ENCODE measurements at places on chromosomes 12 and 14.

GRCh38 chr14:75715926-75716780 is 55.1 kb downstream of the TTLL5 start:
- no peak for DNase-seq

GRCh38 chr12:107891967-107892366 is 117.5 kb downstream of the ASCL4 start:
- no peak for DNase-seq

- DNase-seq, result no peak
Observed at GRCh38 chr12:65696227-65696626, 128.1 kb upstream of the HMGA2 start.

- no peak for DNase-seq
Observed at GRCh38 chr12:96457191-96457930, 32.0 kb upstream of the CFAP54 start.

GRCh38 chr14:96166461-96167223 is 38.0 kb upstream of the BDKRB2 start:
- no peak for DNase-seq

DNA sequence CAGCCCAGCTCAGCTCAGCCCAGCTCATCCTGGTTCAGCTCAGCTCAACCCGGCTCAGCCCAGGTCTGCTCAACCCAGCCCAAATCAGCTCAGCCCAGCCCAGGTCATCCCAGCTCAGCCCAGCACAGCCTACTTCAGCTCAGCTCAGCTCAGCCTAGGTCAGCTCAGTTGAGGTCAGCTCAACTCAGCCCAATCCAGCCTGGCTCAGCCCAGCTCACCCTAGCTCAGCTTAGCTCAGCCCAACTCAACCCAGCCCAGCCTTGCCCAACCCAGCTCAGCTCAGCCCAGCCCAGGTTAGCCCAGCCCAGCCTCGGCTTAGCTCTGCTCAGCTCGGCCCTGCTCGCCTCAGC is 332.3 kb downstream of the TMEM121 start:
- no peak for DNase-seq

DNA sequence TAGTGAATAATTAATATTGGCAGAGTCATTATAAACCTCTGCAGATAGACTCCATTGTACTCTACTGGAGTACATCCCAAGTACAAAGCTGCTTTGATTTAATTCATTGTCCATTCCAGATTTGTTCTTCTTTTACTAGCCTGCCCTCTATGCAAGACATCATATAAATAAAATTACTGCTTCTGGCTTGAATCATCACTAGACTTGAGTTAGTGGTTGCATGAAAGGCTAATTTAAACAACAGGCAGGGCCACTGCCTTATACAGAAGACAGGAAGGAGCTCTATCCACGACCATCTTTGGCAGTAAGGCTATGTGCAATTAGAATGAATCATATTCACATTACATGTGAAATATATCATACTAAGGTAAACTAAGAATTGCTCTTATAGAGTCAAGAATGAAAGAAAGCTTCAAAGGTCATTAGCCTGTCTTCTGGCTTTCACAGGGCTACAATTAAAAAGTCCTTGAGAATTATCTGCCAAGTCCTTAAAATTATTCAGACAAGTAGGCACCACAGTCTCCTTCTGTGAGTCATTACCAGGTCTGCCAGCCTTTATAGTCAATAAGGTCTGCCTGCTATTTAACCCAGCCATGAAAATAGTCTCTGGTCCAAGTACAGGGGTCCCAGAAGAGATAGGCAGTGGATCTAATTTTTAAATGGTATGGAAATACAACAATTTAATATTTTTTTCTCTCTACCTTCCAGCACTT is 631.8 kb downstream of the TMTC2 start:
- DNase-seq, result no peak

GRCh38 chr12:102061096-102061559 is 663 bp downstream of the WASHC3 start:
- DNase-seq, result no peak

- no peak for DNase-seq
Observed at GRCh38 chr12:127886827-127887226, 380.1 kb upstream of the TMEM132C start.

GRCh38 chr12:8596561-8596960 is 16.1 kb downstream of the AICDA start:
- no peak for DNase-seq

DNA sequence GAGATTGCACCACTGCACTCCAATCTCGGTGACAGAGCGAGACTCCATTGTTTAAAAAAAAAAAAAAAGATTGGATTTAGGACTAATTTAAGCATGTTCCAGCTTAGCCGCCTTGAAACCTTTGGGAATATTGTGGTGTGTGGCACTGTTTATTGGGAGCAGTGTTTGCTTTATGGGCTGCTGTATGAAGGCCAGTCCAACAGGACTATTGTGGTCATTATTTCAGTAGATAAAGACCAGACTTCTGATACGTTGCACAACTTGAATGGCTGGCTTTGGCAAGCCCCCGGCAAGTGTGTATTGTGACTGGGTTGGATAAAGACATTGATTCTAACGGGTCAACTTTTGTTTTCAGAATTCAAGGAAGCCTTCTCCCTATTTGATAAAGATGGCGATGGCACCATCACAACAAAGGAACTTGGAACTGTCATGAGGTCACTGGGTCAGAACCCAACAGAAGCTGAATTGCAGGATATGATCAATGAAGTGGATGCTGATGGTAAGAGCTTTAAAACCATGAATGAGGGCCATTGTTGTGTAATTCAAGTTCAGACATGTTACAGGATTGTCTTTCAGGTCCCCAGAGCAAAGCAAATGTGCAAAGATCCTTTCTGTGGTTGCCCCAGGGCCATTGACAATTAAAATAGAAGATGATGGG is 4.2 kb downstream of the CALM1 start:
- no peak for DNase-seq

GRCh38 chr12:46790066-46790465 is 35.7 kb downstream of the SLC38A4 start:
- DNase-seq, result no peak

DNA sequence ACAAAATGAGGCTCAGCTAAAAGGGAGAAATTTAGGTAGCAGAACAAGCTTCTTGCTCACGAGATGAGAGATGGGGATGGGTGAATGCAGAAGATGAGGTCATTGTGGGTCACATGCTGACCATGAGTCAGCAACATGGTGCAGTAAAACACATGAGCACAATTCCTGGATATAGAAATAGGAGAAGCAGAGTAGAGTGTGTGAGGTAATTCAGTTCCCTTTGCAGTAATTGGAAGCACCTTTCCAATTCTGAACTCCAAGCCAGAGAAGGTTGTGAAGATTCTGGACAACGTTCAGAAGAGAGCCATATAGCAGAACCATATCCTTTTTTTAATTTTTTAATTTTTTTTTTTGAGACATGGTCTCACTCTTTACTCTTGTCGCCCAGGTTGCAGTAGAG is 62.0 kb upstream of the LMNTD1 start:
- DNase-seq, result no peak

- no peak for DNase-seq
Observed at GRCh38 chr12:46533723-46534122, 161.2 kb upstream of the SLC38A2 start.

DNA sequence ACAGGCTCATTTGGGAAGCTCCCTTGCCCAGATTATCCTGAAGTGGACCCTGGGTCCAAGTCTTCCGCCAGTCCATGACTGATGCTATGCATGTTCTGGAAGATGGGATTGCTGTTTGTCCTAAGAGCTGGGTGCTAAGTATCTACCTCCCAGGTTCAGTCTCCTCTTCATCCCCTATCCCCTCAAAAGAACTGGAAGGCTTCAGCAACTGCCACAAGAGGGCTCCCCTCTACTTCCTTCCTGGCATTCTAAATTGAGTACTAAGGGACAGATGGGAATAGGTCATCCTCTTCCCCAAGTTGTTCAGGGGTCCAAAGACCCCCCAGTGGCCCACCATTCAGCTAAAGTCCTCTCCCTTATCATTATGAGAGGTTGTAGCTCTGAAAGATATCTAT is 9.0 kb upstream of the FKBP11 start:
- DNase-seq, result no peak

DNA sequence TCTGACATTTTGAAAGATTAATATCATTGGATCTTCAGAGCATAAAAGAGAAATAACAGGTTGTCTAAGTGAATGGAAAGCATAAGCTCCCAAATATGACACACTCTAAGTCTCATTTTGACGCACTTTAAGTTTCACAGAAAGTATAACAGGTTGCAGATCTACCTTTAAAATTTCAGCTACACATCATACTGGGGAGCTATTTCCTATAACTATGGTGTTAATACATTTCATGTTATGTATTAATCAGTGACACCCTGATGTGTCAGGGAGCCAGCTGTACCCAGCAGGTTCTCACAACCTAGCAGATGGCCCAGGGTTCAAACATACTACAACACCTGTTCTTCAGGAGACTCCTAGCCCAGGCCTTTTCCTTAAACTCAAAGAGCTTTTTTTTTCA is 31.1 kb upstream of the TMX1 start:
- no peak for DNase-seq

DNA sequence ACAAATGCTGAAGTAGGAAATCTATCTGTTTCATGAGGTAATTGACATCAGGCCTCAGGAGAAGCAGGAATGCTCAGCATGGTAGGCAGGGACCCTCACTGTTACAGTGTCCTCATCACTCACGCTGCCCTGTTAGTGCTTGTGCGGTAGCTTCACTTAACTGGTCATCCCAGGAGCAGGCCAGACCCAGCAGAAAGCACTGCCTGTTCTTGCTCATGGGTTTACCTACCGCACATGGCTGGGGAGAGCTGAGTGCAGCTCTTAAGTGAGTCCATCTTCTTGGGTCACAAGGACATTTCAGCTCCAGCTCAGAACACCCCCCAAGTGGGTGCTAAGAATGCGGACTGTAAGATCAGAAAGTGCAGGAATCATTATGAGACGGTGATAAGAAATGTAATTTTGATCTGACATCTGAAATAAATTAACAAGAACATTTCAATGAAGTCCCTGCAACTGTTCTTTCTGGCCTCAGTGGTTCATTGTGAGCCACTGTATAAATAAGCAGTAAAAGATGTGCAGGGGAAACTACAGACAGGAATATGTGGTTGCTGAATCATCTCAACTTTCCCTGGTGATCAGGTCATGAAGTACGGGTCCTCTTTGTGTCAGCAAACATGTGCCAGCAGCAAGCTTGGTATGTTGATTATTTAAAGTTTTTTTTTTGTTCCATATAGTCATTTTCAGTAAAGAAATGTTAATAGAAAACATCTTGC is 757.7 kb upstream of the TMEM132C start:
- DNase-seq, result no peak

DNA sequence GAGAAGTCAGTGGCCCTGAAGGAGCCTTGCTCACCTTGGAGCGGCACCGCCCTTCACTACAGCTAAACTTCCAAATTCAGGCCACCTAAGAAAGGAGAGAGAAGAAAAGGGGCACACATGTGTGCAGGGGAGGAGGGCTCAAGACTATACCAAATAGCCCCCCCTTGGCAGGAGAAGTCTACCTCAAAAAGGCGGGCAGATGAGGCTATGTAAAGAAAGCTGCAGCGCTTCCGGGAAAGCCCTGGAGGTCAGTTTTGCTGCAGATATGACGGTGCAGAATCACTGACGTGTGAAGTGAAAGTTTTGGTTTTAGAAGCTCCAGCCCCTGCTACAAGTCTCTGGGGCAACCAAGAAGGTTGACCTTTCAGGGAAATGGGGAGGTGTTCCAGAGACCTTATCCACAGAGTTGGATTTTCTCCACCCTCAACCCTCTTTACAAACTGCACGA is 48.2 kb upstream of the PNMA1 start:
- no peak for DNase-seq

- no peak for DNase-seq
Observed at GRCh38 chr14:59871166-59871495, 555 bp upstream of the RTN1 start.

GRCh38 chr12:108689314-108690190 is 41.8 kb downstream of the CORO1C start:
- no peak for DNase-seq

- DNase-seq, result no peak
Observed at GRCh38 chr12:5881101-5881606, 63.9 kb downstream of the ANO2 start.

DNA sequence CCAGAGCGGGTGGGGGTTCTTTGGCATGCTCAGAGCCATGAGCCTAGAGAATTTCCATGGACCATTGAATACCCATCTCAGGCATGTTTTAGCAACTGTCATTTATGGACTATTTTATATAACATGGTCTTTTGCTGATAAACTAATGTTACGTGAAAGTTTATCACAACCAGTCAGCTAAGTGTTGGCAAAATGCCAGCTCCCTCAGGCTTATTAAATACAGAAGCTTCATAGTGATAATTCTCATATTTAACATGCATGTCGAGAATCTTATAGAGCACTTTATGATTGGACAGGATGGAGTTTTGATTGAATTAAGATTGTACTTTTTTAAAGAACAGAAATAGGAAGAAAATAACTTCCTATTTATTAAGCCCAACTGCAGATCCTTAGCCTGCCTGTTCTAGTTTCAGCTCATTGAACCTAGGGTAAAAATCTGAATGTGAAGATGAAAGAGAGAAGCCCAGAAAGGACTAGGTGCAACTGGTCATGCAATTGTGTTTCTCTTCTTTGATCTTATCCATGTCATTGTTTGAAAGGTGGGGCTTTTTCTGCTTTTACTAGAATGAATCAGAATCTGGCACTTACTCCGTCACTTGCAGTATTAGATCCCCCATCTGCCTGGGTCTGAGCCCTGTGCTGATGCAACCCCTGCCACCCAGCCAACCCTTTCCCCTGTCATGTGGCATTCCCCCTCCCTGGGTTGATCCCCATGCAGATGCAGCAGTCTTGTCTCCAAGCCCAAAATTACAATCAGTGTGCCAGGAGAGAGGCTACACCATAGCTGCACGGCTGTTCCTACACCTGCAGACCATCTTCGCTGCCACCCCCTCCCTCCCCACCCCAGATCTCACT is 134.6 kb upstream of the EVL start:
- no peak for DNase-seq

GRCh38 chr12:132824053-132824452 is 4.6 kb downstream of the GOLGA3 start:
- no peak for DNase-seq

DNA sequence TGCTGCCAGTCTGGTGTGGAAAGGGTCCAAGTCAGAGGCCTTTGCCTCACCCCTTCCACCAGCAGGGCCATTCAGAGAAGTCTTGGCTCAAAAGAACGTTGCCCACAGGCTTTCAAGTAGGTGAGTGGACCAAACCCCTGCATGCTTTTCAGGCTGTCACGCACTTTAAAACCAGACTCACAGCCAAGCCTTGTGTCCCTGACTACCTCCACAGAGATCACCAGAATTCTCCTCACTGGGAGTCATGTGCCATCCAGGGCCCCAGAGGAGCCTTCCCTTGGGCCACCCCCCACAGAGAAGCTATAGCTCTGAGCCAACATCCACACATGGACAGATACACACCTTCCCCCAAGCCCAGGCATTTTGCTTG is 283.1 kb downstream of the DPF3 start:
- no peak for DNase-seq

Data from stimulated activated CD8-positive, alpha-beta memory T cell treated with anti-CD3 and anti-CD28 coated beads, Interleukin-7, amount 100 ng/mL, for 4 hours (primary cell).